Right ventricle myocardium inferior (tissue), 1 donor: ENCODE measurements at places on chromosomes 16 and 17.

GRCh38 chr16:8739989-8740704 lies 57.3 kb downstream of the TMEM186 start:
- DNase-seq = no peak

GRCh38 chr17:65670667-65671371 lies 109.4 kb upstream of the AXIN2 start:
- DNase-seq = no peak

DNA sequence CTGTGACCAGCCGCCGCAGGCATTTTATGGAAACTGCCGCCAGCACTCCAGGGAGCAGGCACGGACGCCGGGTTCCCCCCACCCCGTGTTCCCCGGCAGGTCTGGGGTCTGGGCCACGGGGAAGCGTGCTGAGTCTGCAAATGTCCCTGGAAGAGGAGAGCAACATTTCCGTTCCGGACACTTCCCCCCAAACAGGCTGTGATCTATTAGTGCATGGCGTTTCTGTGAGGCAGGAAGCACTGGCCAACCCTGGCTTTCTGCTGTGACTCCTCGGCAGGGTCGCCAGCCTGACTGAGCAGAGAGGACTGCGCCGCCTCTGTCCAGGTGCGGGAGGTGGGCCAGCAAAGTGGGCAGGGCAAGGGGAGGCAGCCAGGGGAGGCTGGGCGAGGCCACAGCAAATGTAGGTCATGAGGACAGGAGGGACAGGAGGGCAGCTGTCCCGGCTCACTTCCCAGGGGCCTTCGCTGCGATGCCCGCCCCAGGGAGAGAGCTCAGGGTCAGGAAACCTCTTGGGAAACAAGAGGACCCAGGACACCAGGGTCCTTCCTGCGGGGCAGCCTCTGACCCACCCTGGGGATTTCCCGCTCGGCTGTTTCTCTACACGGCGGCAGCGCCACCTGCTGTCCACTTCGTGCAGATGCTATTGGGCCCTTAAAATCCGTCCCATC lies 9.5 kb downstream of the FOXF1 start:
- DNase-seq = peak; percentile 84

DNA sequence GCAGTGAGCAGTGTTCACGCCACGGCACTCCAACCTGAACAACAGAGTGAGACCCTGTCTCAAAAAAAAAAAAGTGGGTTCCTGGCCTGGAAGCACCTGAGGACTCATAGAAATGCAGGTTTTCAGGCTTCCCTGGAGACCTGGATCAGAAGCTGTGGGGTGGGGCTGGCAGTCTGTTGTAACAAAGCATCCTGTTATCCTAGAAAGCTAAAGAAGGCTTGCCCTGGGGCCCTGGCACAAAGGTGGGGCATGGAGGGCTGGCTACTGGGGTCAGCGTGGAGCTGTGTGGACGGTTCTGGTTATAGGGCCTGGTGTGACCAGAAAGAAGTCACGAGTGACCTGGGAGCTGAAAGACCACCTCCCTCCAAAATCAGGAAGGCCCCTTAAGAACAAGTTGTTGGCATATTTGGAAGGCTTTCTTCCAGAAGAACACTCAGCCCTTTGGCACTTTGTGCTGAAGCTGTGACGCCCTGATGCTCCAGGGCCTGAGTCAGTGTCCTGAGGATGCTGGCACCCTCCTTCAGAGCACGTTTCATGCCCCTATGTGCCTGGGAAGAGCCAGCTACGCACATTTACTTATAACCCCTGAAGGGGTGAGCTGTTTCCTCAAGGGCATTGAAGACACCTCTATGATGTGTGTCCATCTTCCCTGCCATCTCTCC lies 6.2 kb downstream of the CRISPLD2 start:
- no peak for DNase-seq

DNA sequence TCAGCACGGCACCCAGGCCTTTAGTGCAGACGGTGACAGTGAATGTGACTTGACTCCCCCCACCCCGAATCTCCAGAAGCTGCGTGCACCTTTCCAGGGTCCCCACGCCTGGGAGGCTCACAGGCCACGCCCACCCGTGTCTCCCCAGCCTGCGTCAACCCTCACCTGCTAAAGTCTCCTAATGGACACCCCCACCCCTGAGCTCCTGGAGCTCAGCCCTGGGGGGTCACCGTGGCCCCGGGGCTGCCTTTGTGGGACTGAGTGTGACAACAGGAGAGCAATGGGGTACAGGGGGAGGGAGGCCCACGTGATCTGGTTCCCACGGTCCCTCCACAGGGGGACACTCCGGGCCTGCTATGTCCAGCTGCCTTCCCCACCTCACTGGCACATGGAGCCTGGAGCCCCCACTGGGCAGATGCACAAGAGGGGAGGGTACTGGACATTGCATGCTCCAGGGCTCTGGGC lies 7.4 kb upstream of the FASN start:
- DNase-seq = no peak

- no peak for DNase-seq
These were observed 109.2 kb downstream of the ZNF778 start for GRCh38 chr16:89326721-89327120.

DNA sequence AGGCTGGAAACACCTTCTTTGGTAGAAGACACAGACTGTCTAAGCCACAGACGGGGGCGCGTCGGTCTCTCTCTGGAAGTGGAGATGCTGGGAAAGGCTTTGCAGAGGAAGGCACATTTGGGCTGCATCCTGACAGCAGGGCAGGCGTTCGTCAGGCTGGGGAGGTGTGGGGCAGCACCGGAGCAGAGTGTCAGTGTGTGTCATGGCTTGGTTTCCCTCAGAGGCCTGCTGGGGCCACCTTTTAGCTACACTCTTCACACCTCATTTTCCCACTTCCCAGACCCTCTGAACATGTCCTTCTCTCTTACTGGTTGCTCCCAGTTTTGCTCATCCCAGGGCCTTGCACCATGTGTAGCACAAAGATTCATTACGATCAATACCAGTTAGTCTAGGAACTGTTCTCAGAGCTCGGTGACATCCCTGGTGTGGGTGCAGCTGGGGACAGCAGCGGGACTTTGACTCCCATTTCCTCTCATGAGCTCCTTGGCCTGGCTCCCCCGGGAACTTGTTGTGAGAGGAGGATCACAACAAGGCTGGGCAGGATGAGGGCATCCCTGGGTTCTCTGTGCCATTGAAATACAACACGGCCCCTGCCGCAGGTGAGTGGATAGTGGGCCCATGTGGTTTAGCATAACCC lies 33.1 kb downstream of the SMARCE1 start:
- no peak for DNase-seq

DNA sequence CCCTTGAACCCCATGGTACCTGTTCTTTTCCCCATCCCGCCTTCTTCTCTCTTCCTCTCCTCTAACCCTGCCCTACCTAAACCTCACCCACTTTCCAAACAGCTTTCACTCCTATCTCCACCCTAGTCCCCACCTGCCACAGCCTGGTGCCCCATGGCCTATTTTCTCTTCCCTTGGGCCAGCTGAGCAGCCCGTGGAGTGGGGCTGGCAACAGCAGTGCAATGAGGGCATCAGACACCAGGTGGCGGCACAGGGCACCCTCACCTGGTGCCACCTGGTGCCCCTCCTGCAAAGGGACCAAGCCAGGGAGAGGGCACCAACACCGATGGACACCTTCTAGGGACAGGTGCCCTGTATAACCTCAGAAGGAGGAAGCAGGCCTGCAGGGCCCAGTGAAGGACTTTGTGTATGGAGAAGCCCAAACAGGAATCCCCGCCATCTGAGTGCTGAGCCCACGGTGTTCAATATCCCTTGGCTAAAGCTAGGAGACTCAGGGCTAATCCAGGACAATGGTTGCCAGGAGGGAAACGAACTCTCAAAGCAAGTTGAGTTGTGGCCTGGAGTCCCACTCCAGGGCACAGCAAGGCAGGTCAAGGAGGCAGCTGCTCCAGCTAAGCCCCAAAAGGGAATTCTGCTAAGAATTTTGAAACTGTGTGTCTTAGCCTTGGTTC lies 4.0 kb upstream of the ABCC3 start:
- DNase-seq = peak; percentile 53

- no peak for DNase-seq
These were observed 57.1 kb downstream of the CYTH1 start for GRCh38 chr17:78724999-78725398.

DNA sequence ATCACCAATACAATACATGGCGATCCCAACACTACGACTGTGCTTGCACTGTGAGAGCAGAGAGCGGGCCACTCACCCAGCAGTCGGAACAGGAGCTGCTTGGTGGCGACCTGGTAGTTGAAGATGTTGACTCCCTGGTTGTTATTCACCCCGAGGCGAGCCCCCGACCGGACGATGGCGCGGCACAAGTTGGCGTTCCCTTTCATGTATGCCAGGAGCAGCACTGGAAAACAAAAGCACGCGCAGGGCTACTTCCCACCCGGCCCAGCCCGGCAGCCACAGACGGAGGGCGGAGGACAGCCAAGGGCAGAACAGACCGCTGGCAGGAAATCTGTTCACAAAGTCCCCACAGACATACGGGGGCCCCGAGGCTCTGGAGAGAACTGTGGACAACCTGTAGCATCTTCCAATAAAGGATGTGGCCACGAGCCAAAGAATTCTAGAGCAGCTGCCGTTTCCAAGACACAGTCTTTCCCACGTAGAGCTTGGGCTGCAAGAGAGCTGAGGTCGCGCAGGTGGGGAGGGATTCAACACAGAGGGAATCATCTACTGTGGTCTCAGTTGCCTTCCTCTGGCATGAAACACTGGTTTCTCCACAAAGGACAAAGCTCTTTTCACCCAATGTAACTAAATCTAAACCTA lies 27.8 kb downstream of the CYB5D2 start:
- DNase-seq = no peak

DNA sequence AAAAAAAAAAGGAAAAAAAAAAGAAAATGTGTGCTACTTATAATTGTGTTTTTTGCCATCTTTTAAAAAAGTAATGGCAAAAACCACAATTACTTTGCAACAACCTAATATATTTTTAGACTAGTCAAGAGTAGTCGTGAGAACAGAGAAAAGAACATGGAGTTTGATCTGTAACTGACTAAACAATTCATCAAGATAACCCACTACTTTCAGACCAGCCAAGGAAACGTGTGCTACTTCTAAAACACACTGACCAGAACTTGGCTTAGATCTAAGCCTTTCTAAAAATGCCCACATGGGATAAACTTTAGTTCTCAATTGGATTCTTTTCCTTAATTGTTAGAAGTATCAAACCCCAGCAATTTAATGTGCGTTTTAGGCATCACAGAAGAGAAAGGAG lies 616 bp downstream of the PECAM1 start:
- DNase-seq = no peak

- DNase-seq = no peak
These were observed 2.4 kb downstream of the GJD3 start for GRCh38 chr17:40361925-40362695.

GRCh38 chr16:3595521-3596021 lies 15.8 kb downstream of the SLX4 start:
- DNase-seq = no peak

- DNase-seq = no peak
These were observed 30.2 kb upstream of the ARHGAP44 start for GRCh38 chr17:12759090-12759489.

DNA sequence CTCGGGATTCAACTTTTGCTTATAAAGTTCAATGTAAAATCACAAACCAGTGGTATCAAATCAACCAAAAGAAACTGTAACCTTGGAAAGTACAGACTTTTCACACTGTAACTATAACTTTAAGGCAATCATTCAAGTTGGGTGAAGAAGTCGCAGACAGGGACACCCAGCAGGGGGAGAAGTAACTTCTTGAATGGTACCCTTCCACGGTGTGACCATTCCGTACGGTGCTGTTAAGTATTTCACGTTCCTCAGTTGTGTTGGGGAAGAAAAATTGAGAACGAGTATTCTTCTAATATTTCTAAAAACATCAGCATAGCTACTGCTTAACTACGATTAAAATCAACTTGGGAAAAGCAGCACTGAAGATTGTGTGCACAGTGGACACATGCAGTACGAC lies 55.8 kb downstream of the MYH10 start:
- no peak for DNase-seq

- no peak for DNase-seq
These were observed 477.5 kb downstream of the WWOX start for GRCh38 chr16:78576941-78577340.

GRCh38 chr16:87851601-87852000 lies 17.7 kb downstream of the SLC7A5 start:
- no peak for DNase-seq

DNA sequence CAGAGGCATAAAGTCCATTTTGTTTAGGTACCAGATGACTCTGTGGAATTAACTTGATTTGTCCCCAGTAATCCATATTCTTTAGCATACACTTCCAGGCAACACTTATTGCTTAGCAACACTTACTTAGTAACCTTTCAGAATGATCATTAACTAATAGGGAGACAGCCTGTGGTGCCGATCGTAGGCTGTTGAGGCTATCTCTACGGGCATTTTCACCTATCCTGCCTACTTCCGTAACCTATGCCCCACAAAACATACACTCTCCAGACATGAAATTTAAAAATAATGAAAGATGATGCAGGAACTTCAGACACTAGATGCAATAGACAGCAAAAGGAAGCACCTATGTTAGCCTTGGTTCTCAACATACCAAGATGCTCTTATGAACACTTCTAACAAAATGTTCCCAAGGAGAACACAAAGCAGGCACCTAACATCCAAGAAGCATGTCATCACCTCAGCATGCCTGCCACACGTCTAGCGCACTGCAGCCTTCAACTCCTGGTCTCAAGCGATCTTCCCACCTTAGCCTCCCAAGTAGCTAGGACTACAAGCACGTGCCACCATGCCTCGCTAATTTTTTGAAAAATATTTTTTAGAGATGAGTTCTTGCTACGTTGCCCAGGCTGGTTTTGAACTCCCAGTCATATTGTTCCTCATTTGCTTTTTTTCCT lies 34.5 kb downstream of the HLF start:
- DNase-seq = no peak

- peak; percentile 32 for DNase-seq
These were observed 10.0 kb downstream of the RGS11 start for GRCh38 chr16:265711-266110.

DNA sequence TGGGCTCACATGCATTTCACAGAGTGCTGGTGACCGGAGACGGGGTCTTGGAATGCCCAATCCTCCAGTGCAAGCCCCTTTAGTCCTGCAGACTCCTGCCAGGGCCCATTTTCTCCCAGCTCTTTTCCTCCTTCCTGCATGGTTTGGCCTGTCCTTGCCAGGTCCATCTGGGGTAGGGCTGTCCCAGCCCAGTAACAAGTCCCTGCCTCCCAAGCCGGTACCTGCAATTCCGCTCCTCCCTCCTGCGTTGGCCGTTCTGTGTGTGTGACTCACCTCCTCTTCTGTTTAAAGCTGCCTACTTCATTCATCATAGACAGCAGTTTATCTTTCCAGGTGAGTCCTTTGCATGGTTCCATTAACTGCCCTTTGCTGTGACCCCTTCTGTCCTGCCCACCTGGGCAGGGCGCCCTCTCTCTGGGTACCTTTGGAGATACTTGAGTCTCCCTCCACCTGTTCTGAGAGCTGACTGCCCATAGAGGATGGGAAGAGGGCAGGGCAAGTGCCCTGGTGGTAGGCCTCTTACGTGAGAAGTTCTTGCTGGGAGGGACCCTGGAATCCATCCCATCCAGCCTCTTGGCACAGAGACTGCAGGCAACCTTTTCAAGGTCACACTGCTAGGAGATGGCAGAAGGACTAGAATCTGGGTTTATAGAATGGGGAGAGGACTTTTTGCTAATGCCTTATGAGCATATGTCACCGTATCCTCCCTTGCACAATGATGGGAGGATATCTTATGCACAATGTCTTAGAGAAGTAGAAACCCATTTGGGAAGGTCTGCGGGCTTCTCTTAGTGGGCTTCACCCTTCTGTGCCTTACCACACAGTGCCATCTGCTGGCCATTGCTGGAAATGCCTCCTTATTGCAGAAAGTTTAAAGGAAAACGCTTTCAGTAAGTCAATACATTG lies 29.7 kb upstream of the LGALS9 start:
- peak; percentile 81 for DNase-seq
